Left renal pelvis (tissue), 4 donors: ENCODE measurements at places on chromosomes 7 and 10.

DNA sequence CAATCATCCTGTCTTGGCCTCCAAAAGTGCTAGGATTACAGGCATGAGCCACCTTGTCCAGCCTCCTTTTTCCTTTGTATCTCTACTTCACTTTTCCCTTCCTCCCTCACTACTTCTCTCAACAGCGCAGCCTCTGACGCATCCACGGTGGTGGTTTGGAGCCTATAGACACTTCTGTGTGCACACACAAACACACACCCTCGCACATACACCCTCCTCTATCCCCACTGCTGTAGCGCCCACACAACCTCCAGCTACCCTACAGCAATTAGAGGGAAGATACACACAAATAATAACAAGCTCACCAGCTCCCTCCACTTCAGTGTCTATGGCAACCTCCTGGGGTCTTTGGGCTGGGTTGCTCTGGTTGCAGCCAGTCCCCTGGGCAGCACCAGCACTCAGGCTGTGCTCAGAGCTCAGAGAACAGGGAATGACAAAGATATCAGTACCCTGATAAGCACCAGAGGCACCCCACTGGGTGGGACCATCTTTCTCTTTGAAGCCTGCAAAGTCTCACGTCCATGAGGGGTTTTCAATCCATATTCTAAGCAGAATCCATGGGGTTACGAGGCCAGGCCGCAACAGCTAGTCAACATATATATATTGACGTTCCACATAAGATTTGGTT is 3.3 kb upstream of the CAMK2G start:
- DNase-seq: no peak

DNA sequence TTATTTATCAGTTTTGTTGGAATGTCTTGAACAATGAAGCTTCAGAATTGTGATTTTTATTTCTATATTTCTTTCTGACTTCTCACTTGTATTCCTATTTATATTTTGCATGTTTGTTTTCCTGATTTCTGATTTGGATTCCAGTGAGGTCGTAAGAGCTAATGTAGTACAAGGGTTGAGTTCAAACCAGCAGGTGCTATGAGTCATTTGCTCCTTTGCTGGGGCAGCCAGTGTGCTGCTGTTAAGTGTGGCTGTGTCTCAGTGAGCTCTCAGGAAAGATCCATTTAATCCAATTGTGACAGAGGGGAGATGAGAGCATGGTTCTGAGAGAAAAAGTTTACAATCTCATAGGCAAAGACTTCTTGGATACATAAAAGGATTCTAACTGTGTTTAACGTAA is 48.6 kb downstream of the MCU start:
- no peak for DNase-seq

DNA sequence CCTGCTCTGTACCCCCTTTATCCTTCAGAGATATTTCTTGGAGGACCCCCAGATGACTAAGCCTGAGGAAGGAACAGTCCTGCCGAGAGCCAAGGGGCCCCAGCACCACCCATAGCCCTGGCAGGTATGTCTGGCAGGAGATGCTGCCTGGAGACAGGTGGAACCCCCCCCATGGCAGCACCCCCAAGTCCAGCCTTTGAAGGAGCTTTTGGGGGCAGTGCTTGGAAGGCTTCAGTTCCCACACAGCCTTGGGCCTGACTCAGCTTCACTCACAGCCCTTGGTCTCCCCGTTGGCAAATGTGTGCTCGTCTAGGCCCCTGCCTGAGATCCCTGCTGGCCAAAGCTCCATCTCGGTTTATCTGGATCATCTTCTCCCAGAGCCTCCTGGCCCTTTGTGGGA is 23.0 kb upstream of the PCBD1 start:
- no peak for DNase-seq

GRCh38 chr10:125016611-125017202 is 74.8 kb downstream of the ZRANB1 start:
- no peak for DNase-seq

- no peak for DNase-seq
These were observed 76.4 kb downstream of the LYZL2 start for GRCh38 chr10:30553018-30553625.

GRCh38 chr7:151310578-151310977 is 31.0 kb upstream of the NUB1 start:
- no peak for DNase-seq

DNA sequence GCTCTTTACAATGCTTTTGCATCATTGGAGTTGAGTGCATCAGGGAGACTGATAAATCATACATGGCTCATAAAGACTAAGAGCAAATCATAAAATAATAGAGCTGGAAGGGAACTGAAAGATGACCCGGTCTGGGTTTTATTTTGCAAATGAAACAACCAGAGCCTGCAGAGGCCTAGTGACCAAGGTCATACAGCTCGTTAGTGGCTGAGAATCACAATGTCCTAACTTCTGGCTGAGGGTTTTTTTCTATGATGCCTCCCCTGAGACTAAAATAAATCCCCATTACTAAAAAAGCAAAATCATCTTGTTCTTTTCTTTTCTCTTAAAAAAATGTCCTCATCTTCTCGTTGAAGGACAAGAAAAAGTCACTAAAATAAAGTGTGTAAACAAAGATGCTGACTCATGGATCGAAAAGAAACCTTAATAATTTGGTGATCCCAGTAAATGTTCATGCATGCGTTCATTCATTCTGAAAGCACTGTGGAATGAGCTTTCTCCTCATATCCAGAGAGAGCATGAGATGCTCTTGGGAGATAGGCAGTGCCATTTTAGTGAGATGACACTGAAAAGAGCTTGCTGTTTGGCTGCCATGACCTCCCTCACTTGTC is 107.8 kb upstream of the PHYHIPL start:
- no peak for DNase-seq

DNA sequence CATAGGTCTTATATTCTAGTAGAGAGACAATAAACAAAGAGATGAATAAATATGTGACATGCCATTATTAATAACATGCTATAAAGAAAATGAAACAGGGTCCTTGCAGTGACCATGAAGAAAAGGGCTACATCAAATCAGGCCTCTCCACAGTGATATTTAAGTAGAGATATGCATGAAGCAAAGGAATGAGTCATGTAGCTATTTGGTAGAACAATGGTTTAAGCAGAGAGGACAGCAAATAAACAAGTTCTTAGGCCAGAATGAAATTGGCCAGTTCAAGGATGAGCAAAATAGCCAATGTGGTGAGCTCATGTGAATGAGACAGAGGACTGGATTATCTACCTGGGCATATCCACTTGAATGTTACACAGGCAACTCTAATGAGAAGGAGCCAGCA is 172.2 kb upstream of the FERD3L start:
- DNase-seq: no peak

GRCh38 chr7:20404320-20404719 is 73.6 kb downstream of the ITGB8 start:
- no peak for DNase-seq

- no peak for DNase-seq
These were observed 201.5 kb downstream of the LRMDA start for GRCh38 chr10:75632805-75633462.

DNA sequence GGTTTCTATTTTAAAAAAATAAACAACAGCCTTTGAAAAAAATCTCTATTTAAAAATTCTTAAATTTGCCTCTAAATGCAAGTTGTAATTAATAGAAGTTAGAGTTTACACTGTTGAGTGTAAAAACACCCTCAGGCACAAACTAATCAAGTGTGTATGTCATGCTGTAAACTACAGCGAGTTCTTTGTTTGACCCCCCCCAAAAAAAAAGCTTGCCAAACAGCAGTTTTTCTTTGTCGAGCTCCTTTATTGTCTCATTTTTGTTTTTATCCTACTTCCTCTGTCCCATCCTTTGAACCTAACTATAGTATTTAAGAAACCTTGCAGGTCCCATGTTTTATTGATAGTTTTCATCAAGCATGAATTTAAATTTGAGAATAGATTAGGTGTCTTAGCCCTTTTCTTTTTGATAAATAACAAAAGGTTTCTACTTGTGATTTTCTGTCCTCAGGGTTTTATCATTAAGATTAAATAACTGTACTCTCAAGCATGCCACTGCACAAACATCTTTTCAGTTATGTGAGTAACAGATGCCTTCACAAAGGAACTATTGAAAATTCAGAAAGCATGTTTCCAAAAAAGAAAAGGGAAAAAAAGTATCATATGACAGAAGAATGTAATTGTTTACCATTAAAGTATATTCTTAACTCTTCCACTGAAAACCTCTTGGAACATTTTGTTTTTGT is 176.0 kb downstream of the ARID5B start:
- no peak for DNase-seq

DNA sequence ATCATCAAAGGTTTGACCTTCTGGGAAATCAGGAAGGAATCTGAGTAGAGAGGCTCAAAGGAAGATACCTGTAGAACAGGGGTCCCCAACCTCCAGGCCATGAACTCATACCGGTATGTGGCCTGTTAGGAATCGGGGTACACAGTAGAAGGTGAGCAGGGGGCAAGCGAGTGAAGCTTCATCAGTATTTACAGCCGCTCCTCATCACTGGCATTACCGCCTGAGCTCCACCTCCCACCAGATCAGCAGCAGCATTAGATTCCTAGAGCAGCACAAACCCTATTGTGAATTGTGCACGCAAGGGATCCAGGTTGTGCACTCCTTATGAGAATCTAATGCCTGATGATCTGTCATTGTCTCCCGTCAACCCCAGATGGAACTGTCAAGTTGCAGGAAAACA is 158.5 kb upstream of the CACNA2D1 start:
- no peak for DNase-seq

DNA sequence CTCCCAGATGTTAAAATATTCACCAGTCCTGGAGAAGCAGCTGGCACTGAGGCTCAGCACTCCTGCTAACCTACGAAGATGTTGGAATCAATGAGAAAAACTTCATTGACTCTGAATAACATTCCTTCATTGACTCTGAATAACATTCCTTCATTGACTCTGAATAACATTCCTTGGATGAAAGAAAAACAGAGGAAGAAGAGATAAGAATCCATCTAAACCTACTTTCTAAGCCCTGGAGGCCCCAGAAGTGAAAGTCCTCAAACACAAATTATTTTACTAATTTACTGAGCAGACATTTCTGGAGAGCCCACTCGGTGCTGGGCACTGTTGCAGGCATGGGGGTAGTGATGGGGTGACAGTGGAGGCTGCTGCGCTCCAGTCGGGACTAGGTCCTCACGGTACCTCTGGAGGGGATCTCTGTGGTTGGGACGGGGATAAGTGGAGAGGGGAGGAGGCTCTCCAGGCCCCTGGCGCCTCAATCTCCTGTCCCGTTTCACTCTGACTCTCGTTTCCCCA is 254.1 kb downstream of the WDR37 start:
- DNase-seq: no peak

GRCh38 chr10:117222552-117222951 is 18.4 kb upstream of the SLC18A2 start:
- no peak for DNase-seq

DNA sequence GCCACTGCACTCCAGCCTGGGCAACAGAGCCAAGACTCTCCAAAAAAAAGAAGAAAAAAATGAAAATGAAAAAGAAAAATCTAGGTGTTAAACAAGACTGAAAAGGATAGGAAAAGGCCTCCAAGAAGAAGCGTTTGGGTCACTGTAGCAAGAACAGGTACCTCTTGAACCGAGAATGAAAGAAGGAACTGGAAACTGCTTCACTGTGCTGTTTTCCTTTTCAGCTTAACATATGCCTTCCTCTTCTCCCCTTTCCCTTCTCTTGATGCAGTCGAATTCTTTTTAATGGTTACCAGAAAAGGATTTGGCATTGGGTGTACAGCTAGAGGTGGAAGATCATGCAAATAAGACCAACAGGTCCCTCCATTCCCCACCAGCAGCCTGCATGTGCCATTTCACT is 28.1 kb downstream of the LRRC4 start:
- no peak for DNase-seq

DNA sequence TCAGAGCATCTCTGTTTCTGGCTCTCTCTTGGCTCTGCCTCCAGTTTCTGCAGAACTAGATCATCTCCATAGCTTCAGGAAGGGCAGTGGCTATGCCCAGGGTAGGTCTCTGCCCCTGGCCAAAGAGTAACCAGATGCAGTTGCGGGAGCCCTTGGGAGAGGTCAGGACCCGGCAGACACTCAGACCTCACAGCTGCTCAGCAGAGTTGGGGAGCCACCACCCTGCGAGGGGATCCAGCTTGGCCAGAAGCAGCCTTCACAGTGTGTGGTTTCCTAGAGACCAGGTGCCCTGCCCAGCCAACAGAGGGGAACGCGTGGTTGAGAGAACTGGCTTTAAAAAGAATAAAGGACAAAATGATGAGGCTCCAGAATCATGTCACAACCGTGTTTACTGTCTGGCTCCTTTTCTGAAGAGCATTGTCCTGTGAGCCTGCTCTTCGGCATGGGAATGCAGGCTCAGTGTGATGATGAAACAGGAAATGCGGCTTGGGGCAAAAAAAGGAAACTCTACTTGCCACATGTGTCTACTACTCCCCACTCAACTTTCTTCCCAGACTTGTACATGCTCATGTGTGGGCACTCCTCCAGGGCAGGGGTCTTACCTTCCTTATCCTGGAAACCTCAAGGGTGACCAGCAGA is 243.1 kb downstream of the INHBA start:
- no peak for DNase-seq

- DNase-seq: no peak
These were observed 43.4 kb upstream of the PRSS58 start for GRCh38 chr7:142301299-142301698.

- no peak for DNase-seq
These were observed 13.9 kb downstream of the CREB3L2 start for GRCh38 chr7:137987968-137988367.

GRCh38 chr10:94963901-94964300 is 25.4 kb downstream of the CYP2C9 start:
- peak; percentile 14 for DNase-seq

DNA sequence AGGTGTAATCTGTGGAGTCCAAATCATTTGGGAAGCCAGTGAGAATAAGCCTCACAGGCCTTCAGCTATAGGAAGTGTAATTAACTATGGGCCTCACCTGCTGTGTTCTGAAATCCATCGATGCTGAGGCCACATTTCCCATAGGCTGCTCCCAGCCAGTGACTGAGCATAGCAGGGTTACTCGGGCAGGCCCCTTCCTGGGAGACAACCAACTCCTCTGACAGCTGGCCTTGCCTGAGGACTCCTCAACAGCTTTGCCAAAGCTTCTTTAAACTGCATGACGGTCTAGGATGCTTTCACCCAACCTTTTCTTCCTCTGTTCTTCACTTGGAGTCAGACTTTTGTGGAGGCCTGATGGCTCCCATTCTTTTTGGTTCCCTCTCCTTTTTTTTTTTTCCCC is 63.8 kb upstream of the SMNDC1 start:
- no peak for DNase-seq

DNA sequence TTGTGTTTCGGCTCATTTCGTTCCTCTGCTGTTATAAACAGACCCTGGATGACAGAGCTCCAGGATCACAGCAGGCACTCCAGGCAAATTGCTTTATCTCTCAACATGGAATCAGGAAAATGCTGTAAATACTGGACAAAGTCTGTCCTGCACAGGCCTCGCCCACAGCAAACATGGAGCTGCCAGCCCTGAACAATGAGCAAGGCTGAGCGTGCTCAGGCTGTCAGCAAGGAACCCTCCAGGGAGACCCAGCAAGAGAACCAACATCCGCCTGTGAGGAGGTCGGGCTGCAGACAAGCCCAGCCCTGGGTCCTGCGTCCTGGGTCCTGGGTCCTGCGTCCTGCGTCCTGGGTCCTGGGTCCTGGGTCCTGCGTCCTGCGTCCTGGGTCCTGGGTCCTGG is 180.8 kb downstream of the PTPRN2 start:
- no peak for DNase-seq
